ENCODE measurements at places on chromosomes 3 and 15.

DNA sequence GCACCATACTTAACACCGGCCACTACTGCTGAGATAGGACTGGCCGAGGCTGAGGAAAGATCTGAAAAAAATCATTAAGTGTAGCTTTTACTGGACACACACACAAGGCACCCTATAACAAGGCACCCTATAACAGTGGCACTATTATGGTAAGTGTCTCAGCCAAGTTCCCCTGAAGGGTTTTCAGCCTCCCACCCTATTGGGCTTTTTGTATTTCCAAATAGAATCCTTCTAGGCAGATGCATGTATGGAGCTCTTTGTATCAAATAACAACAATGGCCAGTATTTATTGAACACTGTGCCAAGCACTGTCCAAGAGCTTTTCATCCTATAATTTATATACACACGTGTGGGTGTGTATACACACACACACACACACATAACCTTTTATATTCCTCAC, 6.7 kb upstream of the DNAJA4 start:
- DNase-seq: no peak

DNA sequence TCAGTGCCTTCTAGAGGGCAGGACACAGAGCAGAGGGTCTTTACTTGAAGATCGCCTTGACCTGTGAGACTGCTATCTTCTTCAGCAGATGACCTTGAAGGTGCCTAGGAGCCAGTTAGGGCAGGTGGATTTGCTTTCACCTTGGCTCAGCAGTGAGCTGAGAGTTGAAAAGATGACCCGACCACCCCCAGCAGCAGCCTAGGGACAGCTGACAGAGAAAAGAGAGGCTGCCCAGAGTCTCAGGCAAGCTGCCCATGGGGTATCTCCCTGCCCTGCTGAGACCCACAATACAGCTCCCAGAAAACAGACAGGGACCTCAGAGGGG, 453 bp upstream of the LTF start:
- DNase-seq: no peak

DNA sequence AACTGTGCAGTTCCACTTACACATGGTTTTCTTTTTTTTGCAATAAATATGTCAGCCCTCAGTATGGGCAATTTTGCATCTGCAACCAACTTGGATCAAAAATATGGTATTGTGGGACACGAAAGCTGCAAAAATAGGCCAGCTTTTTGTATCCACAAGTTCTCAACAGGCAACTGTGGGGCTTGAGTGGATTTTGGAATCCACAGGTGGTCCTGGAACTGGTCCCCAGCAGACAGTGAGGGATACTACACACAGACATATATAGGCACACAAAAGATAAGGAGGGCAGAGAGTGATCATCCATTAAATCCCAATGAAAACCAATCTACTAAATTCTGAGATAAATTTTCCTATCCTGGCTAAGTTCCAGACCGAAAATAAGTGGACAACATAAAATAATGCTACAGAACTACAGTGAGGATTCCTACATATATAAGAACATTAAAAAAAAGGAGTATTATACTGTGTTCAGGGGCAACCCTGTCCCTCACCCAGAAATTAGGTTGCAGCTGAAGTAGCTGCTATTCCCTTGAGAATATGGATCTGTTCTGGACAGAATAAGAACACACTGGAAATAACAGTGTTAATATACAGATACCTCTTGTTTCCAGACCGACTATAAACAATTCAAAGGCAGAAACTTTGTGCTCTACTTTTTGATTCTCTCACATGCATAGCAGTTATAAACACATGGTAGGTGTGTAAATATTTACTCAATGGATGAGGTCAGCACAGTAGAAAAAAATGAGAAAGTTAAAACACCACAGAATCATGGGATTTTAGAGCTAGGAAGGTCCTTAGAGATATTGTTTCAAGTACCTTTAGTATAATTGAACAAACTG, 25.4 kb downstream of the DENND4A start:
- DNase-seq: no peak

DNA sequence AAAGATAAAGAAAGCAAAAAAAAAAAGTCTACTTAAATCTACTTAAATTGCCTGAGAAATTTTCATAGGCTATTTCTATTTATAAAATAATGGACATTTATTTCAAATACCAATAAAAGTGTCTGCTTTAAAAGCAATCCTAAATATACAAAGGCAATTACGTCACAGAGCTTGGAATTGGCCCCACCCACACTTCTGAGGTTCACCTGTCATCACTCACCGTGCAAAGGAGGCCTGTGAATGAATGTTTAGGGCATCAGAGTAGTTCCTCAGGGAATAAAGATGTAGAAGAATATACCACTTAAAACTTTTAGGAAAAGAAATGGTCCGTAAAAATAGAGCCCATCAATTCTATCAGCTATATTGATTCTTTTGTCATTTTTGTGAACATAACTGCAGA, 621.8 kb downstream of the ROBO1 start:
- DNase-seq: no peak

DNA sequence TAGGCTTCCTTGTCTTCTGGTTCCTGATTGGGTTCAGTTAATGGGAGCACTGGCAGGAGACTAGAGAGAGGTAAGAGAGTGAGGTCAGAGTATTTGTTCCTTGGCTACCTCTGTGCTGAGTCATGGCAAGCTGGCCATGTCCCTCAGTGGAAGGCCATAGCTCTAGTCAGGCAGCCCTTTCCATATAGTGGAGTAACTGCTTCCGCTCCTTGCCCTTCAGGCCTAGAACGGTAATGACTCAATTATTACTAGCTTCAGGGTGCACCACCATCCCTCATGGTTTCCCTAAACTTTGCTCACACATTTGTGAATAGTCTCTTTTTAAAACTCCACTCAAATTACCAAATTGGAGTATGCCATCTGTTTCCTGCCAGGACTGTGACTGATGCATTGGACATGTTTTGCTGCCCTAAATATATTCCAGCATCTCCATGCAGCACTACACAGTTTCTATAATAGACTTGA, 10.5 kb upstream of the ANO10 start:
- DNase-seq: no peak

DNA sequence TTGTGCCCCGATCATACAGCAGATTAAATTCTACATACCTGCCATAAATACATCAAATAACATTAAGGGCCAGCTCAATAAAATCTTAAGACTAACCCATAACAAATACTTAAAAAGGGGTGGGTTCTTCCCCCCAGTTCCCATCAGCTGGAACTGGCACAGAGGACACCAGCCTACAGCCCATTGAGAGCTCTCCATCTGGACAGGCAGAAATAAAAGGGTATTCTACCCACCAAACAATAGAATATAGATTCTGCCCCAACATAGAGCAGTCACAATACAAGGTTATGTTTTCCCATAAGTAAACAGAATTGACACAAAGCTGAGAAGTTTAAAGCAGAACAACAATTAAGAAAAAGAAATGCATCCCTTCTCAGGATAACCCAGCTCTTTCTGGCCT, 11.9 kb downstream of the CPOX start:
- DNase-seq: no peak

DNA sequence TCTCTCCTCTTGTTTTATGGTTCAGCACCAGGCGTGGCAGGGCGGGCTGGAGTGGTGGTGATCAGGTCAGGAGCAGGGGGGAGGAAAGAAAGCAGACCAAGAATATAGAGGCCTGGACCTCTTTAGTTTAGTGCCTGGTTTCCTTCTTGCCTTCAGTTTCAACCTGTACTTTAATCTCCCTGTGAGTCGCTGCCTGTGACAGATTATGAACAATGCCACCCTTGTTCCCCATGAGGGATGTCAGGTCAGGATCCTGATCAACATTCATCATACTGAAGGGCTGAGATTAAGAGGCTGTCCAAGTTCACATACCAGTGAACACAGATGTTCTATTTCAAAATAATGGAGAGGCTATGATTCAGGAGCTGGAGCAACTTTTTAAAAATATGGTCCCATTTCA, 11.4 kb downstream of the ENTPD3 start:
- DNase-seq: no peak

GRCh38 chr3:78569804-78570203, 1198.0 kb downstream of the ROBO1 start:
- DNase-seq: no peak

DNA sequence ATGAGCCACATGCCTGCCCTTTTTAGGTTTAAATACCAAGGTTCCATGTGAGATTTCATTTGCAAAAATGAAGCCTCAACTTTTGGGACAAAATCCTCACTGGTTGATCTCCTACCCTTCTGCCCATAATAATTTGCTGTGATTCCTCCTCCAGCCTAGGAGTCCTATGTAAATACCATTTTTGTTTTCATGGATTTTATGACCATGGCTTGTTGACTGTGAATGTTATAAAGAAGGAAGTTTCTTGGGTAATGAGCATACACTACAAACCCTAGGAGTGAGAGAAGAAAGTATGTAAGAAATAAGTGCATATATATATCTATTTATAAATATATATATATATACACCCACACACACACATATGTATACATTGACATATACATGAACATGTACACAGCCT, 13.1 kb downstream of the RLBP1 start:
- DNase-seq: no peak

GRCh38 chr15:70427167-70428120, 329.7 kb upstream of the TLE3 start:
- no peak for DNase-seq

- DNase-seq: no peak
These were observed 20.1 kb downstream of the TMEM108 start for GRCh38 chr3:133058243-133058642.

GRCh38 chr3:89851974-89852621, 744.7 kb downstream of the EPHA3 start:
- DNase-seq: no peak

DNA sequence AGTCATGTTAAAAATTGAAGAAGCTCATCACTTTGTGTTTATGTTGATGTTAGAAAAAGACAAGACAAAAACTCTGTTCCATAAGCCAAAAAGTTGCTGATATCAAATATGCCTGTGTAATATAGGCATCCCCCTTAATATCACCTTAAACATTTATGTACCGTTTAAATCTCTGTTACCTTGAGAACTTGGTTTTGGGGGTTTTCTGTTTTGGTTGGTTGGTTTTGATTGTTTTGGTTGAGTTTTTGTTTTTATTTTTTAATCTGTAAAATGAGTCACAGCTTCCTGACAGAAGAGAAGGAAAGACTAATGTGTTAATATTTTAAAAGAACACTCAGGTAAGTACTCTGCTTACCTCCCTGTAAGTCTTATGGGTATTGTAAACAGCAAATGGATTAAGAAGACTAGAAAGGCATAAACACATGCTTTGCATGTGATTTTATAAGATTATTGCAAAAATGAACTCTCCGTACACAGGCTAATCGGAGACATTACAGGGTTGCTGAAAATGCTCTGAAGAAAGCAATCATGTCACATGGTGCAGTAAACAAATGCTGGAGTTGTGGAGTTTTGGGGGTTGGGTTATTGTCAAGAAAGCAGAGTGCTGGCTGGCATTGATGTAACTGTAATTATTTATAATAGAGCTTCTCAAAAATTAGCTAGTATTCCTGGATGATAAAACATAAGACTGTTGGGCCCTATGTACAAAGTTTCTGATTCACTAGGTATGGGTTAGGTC, 69.5 kb upstream of the MBNL1 start:
- no peak for DNase-seq

DNA sequence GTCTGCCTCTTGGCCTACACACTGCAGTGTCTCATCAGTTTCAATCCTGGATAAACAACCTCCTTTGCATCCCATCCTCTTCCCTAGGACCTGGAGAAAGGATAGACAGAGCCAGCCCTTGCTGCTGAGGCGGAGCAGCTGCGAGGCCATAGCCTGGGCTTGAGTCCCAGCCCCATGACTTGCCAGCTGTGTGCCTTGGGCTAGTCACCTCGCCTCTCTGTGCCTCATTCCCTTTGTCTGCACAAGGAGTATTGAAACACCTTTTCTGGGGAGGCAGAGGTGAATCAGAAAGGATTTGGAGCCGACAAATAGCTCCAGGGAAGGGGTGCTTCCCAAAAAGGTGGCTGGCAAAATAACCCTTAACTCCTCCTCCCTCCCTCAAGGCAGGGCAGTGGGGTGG, 65.0 kb upstream of the SLC6A1 start:
- no peak for DNase-seq

DNA sequence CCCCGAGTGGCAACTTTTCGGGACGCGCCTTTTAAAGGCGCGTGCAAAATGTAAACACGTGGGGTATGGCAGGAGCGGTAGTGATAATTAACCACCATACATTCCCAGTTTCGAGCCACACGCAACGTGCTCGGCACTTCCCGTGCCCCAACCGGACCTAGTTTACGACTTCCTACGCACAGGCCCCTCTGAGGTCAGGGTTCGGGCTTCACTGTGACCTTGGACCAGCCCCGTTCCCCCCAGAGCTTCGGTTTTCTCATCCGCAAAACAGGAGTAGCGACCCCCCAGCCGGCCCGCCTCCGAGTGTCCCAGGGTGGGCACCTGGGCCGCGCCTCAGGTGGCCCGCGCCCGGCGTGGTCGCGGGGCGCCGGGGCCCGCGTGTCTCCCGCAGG, 451 bp downstream of the CHCHD4 start:
- DNase-seq: peak; percentile 2
